ENCODE measurements at places on chromosomes 3 and 15.

DNA sequence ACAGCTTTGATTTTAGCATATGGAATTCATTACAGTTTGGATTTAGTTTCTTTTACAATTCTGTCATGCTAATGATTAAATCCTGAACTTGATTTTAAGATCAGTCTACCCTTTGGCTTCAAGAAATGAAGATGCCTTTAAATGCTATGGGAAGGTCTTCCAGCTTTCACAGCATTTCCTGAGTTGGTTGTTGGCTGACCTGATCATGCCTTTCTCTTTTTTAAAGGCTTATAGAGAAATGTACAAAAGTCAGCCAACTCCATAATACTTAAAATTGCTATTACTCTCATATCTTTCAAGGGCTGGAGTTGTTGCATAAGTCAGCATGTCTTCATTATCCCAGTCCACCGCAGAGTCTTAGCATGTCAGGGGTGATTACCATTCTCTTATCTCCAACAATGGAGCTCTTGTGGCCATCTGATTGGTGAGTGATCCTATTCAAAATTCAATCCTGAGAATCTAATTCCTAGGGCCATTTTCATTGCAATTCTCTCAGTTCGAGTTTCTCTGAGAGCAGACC is 123.8 kb downstream of the GMNC start:
- DNase-seq, result no peak

DNA sequence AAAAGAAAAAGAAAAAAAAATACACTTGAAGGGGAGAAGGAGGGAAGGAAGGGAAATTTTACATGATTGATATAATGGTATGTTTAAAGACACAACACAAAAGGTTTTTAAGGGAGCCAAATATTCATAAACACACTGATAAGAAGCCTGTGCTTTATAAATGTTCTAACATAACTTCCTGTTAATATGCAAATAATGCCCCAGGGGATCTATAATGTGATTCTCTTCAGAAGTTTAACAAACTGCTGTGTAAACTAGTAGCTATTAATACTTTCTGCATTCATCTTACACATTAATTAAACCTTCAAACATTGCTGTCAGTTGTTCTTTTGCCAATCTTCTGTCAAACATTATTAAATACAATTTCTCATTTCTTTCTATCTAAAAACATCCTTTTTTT is 231.6 kb downstream of the TJP1 start:
- DNase-seq, result no peak

DNA sequence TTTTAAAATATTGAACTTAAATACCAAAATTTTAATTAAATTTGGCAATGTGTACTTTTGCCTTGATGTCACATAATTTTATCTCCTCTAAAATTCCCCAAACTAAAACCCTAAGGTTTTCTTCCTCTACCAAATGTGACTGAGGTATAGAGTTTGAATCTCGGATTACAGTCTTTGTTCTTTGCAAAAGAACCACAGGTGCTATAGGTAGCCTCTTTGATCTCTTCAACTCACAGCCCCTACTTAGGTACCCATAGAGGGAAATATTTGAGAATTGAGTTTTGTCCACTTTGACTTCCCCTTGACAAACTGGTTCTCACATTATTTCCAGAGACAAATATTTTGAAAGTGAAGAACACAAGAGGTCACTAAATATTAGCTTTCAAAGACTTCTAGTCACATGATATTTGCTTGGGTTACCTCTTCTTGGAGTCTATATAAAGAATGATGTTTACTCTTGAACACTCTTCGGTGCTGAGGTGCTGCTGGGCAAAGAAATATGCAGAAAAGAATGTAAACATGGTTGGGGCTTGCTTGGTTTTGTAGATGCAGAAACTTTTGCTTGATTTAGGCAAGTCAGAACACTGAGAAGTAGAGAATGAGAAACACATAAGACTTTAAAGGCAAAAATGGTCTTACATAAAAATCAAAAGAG is 120.8 kb upstream of the MCTP2 start:
- DNase-seq, result no peak

GRCh38 chr3:25420147-25420546 is 7.9 kb upstream of the RARB start:
- no peak for DNase-seq

GRCh38 chr15:36609793-36610192 is 30.4 kb downstream of the CDIN1 start:
- DNase-seq, result no peak

DNA sequence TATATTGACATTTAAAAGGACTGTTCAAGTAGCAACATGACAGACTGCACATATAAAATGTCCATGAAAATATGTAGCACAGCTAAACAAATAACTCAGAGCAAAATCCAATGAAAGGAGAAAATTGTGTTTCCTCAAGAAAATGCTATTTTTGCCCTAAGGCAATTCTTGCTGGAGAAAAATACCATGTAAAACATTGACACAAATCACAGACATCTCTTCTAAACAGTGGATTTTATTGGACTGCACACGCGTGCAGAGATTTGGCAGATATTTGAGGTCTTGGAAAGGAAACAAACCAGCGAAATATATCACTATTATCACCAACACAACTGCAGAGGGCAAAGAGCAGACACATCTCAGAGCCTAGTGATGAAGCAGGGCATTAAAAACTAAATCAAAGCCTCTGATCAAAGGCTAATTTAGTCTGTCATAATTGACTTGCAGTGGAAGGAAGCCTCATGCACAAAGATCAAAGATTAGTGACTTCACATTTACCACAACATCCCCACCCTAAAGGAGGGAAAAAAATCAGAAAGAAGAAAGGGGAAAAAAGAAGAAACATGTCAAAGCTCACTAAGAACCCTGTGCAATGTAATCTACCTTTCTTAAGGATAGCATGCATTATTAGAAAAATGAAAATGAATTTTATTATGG is 52.4 kb downstream of the CHL1 start:
- no peak for DNase-seq

DNA sequence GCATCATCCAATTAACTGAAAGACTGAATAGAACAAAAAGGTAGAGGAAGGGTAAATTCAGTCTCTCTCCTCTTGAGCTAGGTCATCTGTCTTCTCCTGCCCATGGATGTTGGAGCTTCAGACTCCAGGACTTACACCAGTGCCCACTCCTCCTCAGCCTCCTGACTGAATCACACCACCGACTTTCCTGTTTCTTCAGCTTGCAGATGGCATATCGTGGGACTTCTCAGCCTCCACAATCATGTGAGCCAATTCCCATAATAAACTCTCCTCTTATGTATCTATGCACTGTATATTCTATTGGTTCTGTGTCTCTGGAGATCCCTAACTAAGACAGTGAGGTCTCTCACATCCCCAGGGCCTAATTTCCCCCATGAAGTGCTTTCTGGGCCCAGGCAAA is 140.4 kb downstream of the CD47 start:
- no peak for DNase-seq
